Activated effector memory CD4-positive, alpha-beta T cell treated with anti-CD3 and anti-CD28 coated beads, Interleukin-2, amount 50 U/mL, for 16 hours (primary cell): ENCODE measurements at places on chromosomes 4 and X.

DNA sequence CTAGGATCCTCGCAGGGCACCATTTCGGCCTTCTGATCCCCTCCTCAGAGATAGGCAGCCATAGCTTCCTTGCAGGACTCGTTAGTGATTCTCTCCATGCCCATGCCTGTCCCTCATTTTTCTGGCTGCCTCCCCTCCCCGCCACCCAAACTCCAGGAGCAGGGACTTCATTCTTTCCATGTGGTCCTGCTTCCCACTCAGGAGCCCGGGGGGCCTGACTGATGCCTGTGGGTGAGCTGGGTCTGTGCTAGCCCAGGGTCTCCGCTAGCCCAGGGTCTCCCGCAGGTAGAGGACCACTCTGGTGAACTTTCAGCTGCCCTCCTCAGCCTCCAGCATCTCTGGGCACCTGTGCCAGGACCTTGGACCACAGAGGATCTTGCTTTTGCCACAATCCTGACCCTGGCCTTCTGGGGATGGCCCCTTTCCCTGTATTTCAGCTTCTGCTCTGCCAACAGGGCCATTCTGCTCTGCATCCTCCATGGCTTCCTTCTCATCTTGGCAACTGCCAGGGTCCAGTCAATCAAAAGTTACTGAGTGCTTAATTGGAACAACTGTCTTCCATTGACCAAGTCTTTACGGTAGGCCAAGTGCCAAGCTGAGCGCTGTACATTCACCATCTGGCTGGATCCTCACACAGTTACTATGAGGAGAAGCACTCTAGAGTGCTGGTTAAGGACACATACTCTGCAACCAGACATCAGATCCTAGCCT lies 152.2 kb downstream of the EFNB1 start:
- no peak for DNase-seq

DNA sequence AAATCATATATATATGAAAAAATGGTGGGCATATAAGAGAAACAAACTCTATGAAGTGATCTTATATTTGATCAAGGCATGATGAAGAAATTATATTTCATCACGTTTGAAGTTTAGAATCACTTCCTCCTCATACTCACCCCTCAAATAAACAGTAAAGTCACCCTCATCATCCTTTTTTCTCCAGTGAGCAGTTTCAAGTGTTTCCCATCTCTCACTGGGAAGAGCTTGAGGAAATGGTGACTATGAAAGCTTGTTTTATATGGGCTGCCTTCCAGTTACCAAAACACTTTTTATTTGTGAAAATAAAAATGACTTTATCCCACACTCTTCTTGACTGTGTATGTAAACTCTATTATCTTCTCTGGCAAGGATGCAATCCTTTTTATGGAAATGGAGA lies 16.8 kb downstream of the PDLIM3 start:
- DNase-seq = no peak

GRCh38 chr4:169314906-169315305 lies 44.1 kb upstream of the SH3RF1 start:
- DNase-seq = no peak

GRCh38 chrX:72052415-72053090 lies 79.2 kb downstream of the RTL5 start:
- no peak for DNase-seq

DNA sequence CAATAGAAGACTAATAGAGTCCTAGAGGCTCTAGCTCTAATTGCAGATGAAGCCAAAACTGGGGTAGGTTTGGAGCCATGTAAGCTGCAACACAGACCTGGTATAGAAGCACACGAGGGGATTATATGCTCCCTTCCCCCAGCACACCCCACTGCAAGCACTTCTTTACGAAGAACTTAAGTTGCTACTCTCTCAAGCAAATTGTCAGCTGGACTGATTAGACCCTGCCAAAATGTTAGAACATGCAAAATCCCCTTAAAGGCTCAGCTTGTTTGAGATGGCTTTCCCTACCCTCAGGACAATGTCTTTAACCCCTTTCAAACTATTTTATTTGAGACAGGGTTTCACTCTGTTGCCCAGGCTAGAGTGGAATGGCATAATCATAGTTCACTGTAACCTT lies 4.7 kb upstream of the KIAA1210 start:
- DNase-seq = no peak

DNA sequence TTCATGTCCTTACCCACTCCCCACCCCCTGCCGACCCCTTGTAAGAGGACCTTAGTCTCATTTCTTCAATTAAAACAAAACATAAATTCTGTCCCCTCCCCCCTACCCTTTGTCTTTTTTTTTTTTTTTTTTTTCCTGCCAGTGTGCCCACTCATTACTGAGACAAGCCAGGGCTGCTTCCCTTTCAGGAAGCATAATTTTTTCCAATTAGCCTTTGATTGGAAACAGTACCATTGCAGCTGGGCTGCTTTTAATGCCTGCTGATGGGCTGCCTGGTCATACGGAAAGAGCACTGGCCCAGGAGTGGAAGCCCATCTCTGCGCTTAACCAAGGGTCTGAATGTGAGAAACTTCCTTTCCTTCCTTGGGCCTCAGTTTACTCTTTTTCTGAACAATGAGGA lies 18.6 kb upstream of the CAPN6 start:
- DNase-seq = no peak

GRCh38 chr4:24604558-24605214 lies 20.3 kb upstream of the DHX15 start:
- DNase-seq = no peak

- DNase-seq = no peak
Measured at GRCh38 chr4:151620066-151620465, 140.7 kb downstream of the GATB start.

DNA sequence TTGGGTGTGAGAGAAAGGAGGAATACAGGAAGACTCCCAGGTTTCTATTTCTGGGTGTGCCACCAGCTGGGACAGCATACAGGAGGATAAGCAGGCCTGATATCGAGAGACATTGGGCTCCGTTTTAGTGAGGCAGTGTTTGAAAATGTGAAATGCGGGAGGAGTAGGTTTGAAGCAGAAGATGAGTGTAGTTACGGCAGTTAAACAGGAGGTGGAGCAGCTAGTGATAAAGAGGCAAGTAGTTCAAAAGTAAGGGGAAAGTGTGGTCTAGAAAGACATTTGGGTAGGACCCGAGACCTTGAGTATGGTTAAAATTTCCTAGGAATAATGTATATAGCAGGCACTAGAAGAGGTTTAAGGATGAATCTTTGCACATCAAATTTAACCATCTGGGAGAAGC lies 42.4 kb downstream of the DCUN1D4 start:
- DNase-seq = no peak

GRCh38 chr4:151459375-151459774 lies 50.4 kb downstream of the FHIP1A start:
- DNase-seq = no peak

DNA sequence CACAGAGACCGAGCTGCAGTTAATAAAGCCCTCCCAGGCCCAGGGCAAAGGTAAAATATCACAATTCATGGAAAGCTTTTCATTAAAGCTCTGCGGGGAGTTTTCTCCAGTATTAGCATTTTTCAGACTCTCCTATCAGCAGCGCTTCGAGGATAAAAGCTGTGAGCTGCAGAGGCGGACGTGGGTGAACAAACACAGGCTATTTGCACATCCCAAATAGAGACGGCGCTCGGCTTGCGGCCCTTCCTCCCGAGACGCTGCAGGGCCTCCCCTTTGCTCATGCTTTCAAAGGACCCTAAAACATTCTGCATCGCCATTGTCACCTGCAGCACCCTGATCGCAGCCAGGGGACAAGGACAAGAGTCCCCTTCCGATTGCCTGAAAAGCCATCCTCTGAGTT lies 97.3 kb downstream of the SORCS2 start:
- no peak for DNase-seq

- DNase-seq = peak; percentile 72
Measured at GRCh38 chrX:136598631-136599030, 49.3 kb upstream of the CD40LG start.

GRCh38 chr4:79552311-79552710 lies 144.3 kb upstream of the GK2 start:
- DNase-seq = no peak

DNA sequence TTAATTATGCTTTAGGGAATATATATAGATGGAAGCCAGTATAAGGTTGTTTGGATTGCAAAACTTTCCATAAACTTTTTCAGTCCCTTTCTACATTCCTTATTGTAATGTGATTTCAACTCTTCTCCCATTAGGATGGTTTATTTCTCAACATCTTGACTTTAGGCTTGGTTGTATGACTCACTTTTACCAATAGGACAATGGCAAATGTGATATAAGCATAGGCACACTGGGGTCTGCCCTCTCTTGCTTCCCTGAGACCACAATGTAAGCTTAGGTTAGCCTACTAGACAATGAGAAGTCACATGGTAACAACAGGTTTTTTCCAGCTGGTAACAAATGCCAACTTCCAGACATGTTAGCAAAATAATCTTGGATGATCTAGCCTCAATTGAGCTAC lies 163.3 kb upstream of the RBPJ start:
- no peak for DNase-seq

- DNase-seq = peak; percentile 85
Measured at GRCh38 chrX:9464435-9465371, at the start of gene TBL1X. TBL1X (plus strand) TSS chrX:9465058; CDS start chrX:9653587, 188,529 bp downstream.

DNA sequence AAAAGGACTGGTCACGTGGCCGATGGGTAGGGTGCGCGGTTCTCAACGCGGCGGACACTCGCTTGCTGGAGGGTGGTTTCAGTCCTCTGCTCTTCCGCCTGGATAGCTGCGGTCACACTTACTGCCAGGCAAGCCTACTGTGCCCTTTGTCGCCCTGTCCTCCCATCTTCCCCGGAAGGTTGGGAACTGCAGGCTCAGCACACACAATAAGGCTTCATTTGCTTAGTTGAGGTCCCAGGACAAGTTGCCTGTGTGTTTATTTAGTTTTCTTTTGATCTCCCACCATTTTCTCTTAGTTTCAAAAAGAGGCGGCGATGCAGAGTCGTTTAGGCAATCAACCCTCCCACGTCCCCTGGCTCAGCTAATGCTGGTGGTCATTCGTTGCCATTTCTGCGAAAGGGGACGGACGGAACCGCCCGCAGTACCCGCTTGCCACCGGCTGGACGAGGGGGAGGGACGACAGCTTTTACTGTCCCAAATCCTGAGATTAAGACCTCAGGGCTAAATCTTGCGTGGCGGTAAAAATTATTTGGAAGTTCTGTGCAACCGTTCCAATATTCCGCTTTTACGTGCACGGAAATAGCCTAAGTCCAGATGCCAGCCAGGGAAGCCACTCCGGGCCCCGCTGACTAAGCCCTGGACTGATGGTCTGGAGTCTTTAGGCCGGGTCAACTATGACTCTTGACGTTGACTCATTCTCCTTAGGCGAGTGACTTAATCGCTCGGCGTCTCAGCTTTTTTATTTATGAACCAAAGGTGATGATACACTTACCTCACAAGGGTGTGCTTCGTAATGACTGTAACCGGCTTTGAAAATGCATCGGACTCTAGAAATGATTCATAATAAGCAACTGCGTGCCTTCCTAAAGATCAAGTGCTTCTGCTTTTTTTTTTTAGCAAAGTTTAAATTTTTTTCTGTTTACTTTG lies 671 bp upstream of the EIF4E start:
- DNase-seq = peak; percentile 83
